ENCODE measurements at places on chromosomes 16 and 17.
A peak's percentile ranks its signal among the peaks of the same experiment; 100 is the strongest.

- no peak for DNase-seq
Measured at GRCh38 chr17:31532081-31532480, 140.6 kb downstream of the RAB11FIP4 start.

- peak; percentile 80 for DNase-seq
Measured at GRCh38 chr16:72832621-72833248, 215.2 kb downstream of the ZFHX3 start.

DNA sequence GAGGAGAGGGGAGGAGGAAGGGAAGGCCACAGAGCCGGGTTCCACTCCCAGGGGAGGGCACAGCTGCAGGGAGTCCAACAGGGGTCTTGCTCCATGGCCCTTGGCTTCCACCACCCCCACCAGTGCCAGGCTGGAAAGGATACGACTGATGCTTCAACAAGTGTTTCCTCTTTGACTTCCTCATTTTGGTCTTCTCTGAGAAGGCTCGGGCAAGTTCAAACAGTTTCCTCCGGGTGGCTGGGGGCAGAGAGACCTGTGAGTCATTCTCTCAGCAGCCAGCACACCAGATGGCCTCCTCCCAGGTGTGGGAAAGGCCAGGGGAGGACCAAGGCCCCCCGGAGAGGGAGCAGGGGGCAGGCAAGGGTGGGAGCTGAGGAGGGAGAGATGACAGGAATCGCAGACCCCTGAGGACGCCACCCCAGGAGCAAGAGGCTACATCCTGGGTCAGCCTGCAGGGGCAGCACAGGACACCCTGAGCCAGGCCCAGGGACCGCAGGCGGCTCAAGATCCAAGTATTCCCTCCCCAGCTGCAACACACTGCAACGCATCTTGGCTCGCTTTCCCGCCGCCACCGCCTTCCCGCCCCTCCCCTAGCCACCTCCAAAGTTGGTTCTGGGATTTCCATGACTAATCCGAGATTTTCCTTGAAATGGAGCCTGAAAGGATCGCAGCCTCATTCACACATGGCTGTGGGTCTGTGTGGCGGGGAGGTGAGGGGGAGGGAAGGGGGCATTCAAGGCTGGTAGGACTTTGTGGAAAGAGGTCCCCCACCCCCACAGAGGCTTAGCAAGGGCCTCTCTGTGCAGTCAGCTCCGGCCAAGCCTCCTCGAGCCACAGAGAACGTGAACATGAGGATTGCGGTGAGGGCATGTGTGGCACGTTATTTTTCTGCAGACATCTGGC, 18.4 kb upstream of the MRPS23 start:
- peak; percentile 93 for DNase-seq

- DNase-seq: no peak
Measured at GRCh38 chr16:23521037-23521743, 10.9 kb upstream of the GGA2 start.

- DNase-seq: no peak
Measured at GRCh38 chr17:40561871-40562611, 3.2 kb downstream of the CCR7 start.

- peak; percentile 98 for DNase-seq
Measured at GRCh38 chr17:45371414-45372324, 54.8 kb upstream of the MAP3K14 start.

- peak; percentile 91 for DNase-seq
Measured at GRCh38 chr16:74448990-74449389, 27.7 kb upstream of the CLEC18B start.

DNA sequence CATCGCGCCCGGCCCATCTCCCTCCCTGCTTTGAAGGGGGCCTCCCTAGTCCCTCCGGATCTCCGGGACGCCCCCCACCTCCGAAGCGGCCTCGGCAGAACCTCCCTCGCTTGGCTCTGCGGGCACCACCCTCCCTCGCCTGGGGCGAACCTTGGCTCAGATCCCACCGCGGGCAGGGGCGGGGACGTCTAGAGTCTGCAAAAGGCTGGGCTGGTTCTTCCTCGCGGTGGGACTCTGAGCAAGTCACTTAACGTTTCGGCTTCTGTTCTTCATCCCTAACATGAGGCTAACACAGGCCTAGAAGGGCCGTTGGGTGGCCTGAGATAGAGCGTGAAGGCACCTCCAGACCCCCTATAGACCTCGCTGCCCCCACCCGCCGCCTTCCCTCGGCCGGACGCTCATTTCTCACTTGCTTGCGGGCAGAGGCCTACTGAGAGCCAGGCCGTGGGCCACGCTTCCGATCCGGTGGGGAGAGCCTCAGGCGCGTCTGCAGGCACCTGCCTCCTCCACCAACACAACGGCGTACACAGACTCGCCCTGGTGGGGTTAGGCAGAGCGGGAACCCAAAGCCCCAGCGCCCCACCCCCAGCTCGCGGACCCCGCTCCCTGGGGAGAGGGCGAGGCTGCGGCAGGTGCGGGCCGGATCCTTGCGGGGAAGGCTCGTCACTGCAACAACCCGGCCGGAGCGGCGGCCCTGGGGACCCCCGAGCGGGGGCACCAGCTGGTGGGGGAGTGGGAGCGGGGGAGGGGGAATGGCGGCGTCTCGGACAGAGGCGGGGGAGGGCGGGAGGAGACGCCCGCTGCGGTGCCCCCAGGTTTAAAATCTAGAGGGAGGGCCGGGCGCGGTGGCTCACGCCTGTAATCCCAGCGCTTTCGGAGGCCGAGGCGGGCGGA, 5.4 kb downstream of the MYO1C start:
- DNase-seq: peak; percentile 81

Measured in fibroblast of skin of scalp (primary cell).